ENCODE measurements at places on chromosomes 13 and 19.

- no peak for DNase-seq
Measured at GRCh38 chr19:50629801-50630200, 9.9 kb downstream of the SYT3 start.

- no peak for DNase-seq
Measured at GRCh38 chr19:20660473-20661140, 764 bp downstream of the ZNF626 start.

DNA sequence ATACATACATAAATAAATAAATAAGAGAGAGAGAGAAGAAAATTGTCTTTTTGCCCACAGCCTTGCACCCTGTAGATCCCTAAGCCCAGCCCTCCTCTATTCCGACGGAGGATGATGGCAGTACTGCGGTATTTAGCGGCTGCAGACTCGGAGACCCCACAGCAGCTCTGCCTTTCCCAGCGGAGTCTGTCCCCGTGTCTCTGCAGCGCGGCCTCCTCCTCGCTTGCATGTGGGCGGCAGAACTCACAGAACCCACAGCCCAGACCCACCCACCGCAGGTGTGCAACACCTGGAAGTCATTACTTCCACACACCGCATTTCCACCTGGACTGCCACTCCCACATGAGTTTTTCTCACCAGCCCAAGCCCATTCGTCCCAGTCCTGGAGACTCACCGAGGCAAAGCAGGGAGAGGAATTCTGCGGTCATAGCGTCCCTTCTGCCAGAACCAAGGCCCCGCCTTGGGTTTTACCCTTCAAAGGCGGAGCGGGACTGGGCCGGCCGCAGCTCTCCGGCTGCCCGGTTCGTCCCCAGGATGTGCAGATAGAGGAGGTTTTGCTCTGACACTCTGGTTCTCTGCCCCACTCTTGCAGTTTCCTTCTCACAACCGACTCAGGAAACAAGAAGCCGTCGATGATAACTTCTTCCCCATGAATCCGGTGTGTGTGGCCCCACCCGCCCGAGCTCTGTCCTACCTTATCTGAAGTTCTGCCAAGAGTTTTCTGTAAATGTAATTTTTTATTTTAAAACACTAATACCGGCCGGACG, at the start of gene VSTM1:
Gene VSTM1, minus strand, starts transcription at position 548 of the 767 bp plus-strand sequence. Its CDS starts 120 bp downstream, at position 428.
- no peak for DNase-seq

- no peak for DNase-seq
Measured at GRCh38 chr13:113518076-113518803, 27.7 kb upstream of the DCUN1D2 start.

GRCh38 chr13:98997738-98998641, 20.1 kb upstream of the DOCK9 start:
- no peak for DNase-seq

- no peak for DNase-seq
Measured at GRCh38 chr13:34570698-34571353, 371.2 kb upstream of the NBEA start.

DNA sequence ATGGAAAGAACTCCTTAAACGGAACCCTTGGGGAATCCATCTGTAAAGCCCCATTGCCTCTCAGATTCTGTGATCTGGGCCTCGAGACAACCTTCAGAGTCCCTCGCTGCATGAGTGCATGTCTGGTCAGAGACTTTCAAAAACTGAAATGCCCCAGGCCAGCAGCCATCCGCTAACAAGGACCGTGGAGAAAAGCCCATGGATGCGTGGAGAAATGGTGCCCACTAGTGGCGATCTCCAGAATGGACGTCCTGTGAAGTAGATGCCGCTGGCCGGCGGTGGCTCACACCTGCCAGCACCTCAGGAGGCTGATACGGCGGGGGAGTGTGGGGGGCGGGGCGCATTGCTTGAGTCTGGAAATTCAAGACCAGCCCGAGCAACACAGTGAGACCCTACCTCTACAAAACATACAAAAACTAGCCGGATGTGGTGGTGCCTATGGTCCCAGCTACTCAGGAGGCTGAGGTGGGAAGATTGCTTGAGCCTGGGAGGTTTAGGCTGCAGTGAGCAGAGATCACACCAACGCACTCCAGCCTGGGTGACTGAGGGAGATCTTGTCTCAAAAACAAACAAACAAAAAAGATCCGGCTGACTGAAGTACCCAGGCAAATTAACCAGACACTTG, 7.9 kb upstream of the CDC16 start:
- DNase-seq: peak; percentile 75
